Activated CD4-positive, alpha-beta T cell treated with anti-CD3 and anti-CD28 coated beads for 4 hours (primary cell): ENCODE measurements at places on chromosomes 7 and 10.

- no peak for DNase-seq
Observed at GRCh38 chr7:94174956-94175355, 170.8 kb upstream of the BET1 start.

- DNase-seq, result no peak
Observed at GRCh38 chr10:37146443-37146842, 21.0 kb downstream of the ANKRD30A start.

DNA sequence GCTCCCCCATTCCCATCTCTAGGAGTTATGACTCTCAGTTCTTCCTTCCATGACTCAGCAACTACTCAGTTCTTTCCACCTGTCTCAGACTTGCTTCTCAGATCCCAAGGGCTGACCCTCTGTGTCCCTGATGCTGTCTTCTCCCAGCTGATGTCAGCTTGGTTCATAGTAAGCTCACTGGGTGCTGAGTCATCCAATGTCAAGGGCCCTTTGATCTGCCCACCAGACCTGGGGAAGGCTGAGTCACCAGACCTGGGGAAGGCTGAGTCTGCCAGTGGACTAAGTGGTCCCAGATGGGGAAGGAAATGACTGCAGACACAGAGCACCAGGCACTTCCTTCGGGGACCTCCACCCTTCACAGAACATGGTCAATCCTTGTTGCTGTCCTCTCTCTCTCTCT, 76.1 kb upstream of the ZEB1 start:
- DNase-seq, result peak; percentile 50

GRCh38 chr10:86200269-86200668, 166.3 kb downstream of the GRID1 start:
- DNase-seq, result no peak

- DNase-seq, result no peak
Observed at GRCh38 chr7:97847791-97848190, 24.4 kb downstream of the ASNS start.

DNA sequence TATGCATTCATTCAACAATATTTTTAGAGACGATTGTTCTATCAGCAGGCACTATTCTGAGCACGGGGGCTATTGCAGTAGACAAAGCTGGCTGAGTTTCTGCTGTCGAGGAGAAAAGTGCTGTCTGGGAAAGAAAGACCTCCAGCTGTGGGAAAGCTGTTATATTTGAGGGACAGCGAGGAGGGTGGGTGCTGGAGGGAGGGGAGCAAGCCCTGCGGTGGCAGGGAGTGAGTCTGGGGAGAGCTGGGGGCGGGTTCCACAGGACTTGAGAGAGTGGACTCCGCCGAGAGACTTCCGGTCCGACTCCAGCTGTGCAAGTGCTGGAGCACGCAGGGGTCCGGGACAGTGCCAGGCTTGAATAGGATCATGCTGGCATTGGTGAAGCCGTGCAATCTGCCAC, 602.1 kb upstream of the FOXK1 start:
- DNase-seq, result no peak

- DNase-seq, result no peak
Observed at GRCh38 chr10:45368181-45368580, 5.8 kb upstream of the ALOX5 start.

DNA sequence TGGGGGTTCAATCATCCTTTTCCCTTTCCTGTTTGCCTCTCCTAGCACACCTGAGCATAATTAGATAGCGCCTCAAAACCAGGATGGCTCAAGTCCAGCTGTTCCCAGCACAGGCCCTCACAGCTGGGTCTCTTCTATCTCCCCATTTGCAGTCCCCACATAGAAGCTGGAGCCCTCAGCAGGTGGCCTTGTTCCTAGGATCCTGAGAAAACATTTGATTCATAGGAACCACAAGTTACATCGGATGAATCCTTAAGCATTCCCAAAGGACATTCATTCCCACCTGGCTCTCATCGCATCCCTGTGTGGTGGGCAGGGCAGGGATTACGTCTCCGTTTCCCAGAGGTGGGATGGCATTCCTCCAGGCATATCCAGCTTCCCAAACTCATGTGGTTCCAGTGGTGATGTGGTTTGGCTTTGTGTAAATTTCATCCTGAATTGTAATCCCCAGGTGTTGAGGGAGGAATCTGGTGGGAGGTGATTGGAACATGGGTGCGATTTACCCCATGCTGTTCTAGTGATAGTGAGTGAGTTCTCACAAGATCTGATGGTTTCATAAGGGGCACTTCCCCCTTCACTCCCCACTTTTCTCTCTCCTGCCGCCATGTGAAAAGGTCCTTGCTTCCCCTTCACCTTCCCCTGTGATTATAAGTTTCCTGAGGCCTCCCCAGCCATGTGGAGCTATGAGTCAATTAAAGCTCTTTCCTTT, 49.8 kb upstream of the LEP start:
- no peak for DNase-seq

DNA sequence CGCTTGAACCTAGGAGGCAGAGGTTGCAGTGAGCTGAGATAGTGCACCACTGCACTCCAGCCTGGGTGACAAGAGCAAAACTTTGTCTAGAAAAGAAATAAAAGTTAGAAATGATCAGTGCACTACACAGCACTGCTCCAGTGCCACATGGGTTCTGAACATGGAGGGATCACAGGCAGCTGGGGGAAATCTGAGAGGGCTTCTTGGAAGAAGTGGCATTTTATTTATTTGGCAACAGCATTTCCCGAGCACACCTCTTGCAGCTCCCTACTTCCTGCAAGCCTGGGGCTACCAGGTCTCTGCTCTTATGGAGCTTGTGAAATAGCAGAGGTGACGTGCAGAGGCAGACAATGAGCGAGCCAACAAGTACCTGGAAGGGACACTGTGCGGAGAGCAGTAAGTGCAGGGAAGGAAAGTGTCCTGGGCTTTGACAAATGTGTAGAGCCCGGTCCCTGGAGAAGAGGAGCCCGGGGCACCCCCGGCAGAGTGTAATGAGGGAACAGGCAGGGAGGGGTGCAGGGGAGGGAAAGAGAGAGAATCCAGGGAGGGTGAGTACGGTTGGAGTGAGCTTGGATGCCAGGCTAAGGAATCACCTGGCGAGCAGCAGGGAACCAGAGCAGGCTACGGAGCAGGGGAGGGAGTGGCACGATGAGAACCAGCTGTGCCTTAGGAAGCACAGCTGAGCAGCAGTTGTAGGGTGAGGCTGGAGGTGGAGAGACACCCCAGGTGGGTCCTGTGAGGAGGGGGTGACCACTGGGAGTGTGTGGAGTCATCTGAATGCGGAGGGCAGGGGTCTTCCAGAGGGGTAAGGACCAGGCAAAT, 104.6 kb upstream of the CTBP2 start:
- no peak for DNase-seq

GRCh38 chr10:43122096-43122495, 16.1 kb upstream of the CSGALNACT2 start:
- DNase-seq, result no peak

- DNase-seq, result no peak
Observed at GRCh38 chr7:90846192-90846591, 250.1 kb downstream of the CDK14 start.

DNA sequence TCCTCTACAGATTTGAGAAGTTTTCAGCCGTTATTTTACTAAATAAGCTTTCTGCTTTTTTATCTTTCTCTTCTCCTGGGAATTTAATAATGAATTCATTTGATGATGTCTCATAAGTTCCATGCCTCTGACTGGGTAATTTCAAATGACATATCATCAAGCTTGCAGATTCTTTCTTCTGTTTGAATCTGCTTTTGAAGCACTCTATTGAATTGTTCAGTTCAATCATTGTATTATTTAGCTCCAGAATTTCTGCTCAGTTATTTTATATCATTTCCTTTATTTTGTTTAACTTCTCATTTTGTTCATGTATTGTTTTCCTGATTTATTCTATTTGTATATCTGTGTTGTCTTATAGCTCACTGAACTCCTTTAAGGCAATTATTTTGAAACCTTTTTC, 196.9 kb upstream of the CNTNAP2 start:
- no peak for DNase-seq

- no peak for DNase-seq
Observed at GRCh38 chr7:45157653-45158401, at the start of gene RAMP3. Gene RAMP3 (plus strand): TSS chr7:45157791. CDS start chr7:45157829, 38 bp downstream.

DNA sequence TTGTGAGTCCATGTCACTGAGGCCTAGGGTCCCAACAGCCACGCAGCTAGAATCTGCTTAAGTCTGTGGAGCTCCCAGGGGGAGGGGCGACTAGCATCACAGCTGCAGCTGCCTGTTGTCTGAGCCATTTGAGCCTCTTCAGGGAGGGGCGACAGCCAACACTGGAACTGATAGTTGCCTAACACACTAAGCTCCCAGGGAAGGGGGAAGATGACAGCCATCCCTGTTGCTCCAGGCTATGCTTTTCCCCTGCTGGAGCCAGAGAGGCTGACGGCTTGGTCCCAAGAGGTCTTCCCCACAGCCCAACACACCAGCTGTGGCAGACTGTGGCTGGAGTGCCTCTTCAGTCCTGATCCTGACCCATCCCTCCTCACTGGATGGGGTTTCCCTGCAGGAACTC, 817.5 kb downstream of the NXPH1 start:
- no peak for DNase-seq

GRCh38 chr7:136194878-136195277, 217.7 kb upstream of the MTPN start:
- no peak for DNase-seq

GRCh38 chr10:16440396-16441133, 3.8 kb downstream of the PTER start:
- peak; percentile 11 for DNase-seq

- DNase-seq, result peak; percentile 64
Observed at GRCh38 chr7:148575640-148576411, 14.7 kb upstream of the C7orf33 start.

- no peak for DNase-seq
Observed at GRCh38 chr7:21361413-21362125, 66.3 kb upstream of the SP4 start.

GRCh38 chr7:155450970-155451801, 6.7 kb upstream of the EN2 start:
- no peak for DNase-seq

GRCh38 chr10:24642921-24643678, 80.6 kb downstream of the ARHGAP21 start:
- DNase-seq, result no peak

DNA sequence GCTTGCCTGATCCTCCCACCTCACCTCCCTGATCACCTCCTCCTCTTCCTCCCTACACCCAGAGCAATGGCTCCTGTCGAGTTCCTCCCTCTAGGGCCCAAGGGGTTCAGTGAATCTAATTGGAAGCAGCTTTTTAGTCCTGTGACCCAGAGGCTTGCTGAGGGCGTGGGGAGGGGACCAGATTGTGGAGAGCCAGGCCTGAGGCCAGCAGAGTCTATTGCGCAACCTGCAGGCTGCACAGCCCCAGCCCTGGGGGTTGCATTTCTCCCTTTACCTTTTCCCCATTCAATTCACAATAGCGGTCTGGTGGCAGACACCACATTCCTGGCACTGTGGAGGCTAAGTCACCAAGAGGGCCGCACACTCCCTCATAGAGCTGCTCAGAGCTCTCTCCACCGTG, 32.5 kb downstream of the GHRHR start:
- no peak for DNase-seq

DNA sequence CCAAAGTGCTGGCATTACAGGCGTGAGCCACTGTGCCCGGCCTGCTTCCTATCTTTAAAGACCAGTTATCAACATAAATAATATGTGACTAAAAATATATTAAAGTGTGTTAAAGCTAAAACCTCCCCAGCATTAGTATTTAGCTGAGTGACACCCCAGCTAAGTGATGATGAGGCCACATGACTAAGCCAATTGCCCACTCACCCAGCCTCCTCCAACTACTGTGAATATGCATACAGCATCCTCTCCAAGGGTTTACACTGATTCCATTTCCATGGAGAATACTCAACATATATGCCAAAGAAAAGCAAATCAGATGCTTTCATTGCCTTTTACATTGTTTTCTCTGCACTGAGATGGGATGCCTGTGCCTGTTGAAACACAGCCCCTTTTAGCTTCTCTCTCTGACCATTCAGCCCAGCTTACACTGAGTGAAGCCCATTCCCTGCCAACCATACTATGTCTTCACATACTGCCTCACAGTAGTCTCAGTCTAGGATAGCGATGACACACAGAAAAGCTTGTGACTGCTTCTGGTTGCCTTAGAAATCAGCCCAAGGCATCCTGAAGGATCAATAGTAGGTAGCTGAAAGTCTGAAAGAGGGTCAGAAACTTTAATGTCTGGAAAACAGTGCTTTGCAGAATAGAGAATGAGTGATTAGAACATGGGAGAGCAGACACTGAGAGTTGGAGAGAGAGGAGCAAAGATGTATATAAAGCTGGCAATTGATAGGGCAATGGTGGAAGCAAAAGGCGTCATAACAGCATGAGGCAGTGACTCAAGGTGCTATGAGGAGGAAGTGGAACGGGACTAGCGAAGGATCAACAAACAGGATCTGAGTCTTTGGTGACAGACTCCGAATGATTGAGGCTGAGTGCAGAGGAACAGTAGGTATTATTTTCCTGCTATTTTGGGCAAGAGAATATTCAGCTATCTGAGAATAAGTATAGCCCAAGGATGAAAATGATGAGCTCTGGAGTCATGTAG, 19.8 kb upstream of the ATE1 start:
- no peak for DNase-seq

- DNase-seq, result no peak
Observed at GRCh38 chr7:74405191-74405898, 48.4 kb upstream of the GTF2IRD1 start.

GRCh38 chr7:26419198-26419597, 127.5 kb downstream of the SNX10 start:
- no peak for DNase-seq

- DNase-seq, result no peak
Observed at GRCh38 chr7:21269021-21269420, 158.9 kb upstream of the SP4 start.

DNA sequence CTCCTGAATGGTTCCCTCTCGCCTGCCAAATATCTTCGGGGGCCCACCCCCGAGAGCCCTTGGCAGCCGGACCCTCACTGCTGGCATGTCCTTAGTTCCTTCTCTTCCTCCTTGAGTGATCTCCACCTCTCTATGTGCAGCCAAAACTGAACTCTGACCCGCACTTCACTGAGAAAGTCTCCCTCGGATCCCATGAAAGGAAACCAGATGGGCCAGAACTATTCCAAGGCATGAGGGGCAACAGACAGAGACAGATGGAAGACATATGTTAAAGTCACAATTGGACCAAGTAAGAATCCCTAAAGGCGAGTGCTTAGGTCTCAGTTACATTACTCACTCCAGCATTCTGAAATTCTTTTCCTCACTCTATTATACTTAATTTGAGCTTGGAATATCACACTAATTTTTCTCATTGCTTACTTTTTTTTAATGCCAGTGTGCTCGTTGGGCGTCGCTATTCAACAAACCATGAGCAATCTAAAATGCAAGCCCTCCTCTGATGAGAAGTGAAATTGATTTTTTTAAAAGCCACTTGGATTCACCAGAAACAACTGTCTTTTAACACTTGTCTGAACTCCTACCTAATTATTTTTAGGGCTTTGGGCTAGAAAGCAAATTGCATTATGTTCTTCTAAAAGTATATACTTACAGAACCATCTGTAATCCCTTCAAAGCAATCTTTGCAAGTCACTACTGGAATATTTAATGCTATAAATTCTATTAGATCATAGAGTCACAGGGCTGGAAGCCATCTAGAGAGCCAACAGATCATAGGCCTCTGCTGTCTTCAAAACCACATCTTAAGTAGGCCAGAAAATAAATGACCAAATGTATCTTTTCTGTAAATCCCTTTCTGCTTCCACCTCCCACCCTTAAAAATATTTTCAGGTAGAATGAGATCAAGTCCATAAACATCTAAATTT, 43.3 kb upstream of the EZH2 start:
- no peak for DNase-seq

GRCh38 chr7:155365146-155365874, 67.6 kb downstream of the INSIG1 start:
- DNase-seq, result no peak

- no peak for DNase-seq
Observed at GRCh38 chr7:141257597-141257996, 183.7 kb downstream of the TMEM178B start.
